ENCODE measurements at places on chromosomes 2 and 18. TPM values are rescaled to one million over a fixed set of nuclear protein-coding genes. Genes with fewer than 3 reads are reported as not detected.
A peak's percentile ranks its signal among the peaks of the same experiment; 100 is the strongest.

DNA sequence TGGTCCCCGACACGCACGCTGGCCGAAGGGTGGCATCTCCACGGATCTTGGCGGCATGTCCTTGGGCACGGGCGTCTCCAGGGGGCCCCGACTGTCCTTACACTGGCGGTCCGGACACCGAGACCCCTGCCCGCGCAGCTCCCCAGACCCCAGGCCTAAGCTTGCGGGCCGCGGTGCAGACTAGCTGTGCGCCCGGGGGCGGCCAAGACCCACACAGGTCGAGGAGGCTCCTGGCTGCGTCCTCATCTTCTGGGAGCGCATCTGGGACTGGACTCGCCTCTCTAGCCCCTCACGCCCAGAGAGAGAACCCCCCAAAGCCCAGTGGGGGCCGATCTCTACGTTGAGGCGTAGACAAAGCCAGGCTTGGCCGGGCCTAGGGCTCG is 475 bp upstream of the TWIST2 start:
- no peak for DNase-seq

DNA sequence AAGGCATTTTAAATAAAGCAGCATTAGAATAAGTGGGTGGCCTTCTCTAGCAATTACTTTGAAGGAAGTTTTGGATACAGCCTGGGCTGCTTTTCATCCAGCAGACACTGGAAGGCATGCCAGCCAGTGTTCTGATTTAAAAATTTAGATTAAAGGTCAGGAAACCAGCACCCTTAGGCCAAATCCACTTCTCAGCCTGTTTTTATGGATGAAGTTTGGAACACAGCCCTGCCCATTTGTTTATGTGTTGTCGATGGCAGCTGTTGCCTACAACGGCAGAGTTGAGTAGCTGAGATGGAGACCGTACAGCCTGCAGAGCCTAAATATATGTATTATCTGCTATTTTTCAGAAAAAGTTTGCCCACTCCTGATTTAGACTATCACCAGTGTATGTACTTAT is 313.6 kb upstream of the ACVR2A start:
- no peak for DNase-seq

GRCh38 chr18:9416563-9417072 is 58.7 kb upstream of the RALBP1 start:
- peak; percentile 7 for DNase-seq

DNA sequence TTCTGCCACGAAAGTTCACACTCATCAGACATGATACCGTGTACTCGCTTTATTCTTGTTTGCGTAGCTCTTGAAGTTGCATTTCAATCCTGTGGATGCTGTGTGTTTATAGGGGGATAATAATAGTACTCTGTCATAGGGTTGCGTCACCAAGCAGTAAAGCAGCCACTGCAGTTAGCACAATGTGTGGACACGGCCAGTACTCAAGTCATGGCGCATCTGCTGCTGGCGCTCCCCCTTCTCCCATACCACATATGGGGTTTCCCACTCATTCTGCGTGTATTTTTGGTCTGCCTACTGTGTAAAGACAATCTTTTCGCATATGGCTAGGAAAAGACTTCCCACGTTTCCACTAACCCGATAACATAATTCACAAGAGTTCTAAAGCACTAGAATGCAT is 2.1 kb upstream of the ZBTB14 start:
- no peak for DNase-seq

REL gene
- 2.1 TPM for total RNA-seq

GRCh38 chr2:3131636-3132326 is 245.8 kb downstream of the EIPR1 start:
- DNase-seq = peak; percentile 5

DNA sequence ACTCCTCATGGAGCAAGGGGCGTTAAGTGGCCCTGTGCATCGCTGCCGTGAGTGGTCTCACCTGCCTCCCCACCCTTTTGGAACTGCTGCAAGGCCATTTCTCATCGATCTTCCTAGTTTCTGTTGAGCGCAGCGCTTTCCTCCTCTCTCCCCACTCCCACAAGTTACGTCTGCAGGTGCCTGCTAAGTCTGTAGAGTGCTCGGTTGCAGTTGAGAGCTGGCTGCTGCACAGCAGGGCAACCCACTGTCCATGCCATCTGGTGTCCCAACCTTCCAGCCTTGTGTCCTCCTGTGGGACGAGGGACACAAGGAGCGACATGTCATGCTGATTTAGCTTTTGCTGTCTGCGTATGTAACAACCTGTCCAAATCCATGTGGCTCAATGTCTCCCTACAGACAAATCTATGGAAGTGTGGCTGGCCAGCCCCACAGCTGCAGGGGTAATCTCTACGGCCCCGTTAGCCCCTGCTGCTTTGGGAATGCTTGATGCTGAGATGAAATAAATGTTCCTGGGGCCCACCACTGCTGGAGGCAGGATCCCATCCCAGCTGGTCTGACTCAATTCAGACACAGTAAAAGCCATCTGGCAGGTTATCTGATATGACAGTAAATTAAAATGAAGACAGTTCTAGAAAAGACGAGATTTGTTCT is 68.1 kb upstream of the TCF7L1 start:
- no peak for DNase-seq

LYG2 gene
- total RNA-seq = not detected

- peak; percentile 58 for DNase-seq
Measured at GRCh38 chr18:45838302-45839070, 13.0 kb downstream of the SIGLEC15 start.

- peak; percentile 20 for DNase-seq
Measured at GRCh38 chr2:165163761-165164160, 40.1 kb downstream of the SCN3A start.

MROH2A gene
- total RNA-seq = not detected

DNA sequence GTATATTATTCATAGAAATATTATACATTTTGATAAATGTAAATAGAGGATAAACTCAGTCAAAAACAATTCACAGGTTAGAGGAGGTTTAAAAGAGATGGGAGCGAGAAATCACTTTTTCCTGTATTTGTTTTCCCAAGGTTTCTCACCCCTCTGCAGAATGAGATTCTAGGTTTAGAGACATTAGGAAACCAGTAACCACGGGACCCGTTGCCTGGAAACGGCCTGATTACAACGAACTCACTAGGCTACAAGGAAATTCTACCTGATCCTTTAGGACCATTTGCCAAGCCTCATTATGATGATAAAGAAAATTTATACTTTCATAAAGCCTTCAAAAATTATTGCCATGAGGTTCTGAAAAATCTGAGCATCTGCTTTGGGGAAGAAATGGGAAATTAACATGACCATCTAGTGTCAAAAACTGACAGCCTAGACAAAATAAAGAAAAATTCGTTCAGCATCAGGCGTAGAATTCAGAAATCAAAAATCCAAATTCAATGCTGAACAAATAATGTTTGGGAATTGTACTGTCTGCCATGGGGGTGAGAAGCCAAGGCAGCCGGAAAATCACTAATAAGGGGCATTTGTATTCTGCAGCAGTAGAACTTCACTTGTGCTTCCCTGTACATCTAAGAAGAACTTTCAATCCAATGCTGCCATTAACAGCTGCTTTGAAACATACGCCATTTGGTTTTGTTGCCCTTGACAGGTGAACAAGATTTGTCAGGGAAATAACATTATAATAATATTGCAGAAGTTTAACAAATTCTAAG is 262.3 kb downstream of the NRXN1 start:
- DNase-seq = no peak

SERPINB11 gene
- total RNA-seq = not detected

OSGEPL1 gene
- 5.3 TPM for total RNA-seq

DNA sequence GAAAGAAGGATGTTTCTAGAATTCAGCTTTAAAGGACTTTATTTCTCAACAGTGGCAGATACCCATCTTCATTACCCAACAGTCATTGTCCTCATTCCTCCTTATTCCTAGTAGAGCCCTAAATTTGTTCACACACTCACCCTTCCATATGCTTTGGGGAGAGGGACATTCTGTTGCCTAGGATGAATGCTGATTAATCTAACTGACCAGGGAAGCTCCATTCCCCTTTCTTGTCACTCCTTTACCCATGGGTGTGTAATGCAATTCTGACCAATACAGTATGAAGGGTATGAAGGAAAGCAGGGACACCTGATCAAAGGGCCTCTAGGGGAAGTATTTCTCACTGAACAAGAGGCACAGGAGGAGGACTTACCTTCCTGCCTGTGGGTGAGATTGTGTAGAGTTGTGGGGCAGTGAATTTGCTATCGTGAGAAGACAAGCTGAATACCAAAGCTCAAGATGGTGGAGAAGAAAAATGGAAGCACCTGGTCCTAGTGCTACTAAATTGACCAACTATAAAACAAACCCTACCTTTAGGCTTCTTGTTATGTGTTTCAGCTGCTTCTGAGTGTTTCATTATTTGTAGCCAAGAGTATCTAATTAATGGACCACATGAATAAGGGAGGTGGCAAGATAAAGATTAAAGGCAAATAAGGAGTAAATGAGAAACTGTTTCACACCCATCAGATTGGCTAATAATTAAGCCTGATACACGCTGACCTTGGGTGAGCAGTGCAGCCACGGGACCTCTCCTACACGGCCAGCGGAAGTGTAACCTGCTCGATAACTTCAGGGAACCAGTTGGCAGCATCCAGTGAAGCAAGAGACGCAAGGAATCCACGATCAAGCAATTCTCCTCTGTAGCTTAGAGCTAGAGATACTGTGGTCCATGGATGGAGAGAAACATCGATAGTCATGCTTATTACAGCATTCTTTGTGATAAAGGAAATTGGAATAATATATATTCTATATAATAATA is 202.3 kb downstream of the MYCN start:
- no peak for DNase-seq

DNA sequence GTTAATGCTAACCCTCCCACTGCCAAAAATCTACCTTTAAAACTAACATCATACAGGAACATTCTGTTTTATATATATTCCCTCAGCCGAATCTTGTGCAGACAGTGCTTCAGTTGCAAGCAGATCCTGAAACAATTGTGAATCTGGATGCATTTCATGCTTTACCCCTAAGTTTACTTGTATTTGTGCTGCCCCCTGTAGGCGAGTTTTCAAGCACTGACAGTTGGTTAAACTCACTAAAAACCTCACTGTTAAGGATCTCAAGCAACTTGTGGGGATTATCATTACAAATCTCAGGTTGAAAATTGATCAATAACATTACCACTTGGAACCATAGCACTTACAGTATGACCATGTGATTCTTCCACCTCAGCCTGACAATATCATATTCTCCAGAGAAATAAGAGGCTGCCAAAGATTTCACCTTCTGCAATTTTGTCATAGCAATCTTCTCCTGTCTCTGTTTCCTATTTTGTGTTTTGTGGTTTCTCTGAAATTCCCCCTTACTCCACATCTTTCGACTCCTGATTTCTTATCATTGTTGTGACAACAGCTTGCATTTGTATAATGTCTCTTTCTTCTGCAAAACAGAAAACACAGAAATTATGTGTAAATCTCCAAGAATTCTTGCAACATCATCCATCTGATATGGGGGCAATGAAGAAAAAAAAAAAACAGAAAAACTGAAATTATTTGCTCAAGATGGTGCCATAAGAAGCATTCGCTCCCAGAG is 354.6 kb upstream of the SETBP1 start:
- DNase-seq = peak; percentile 73

GRCh38 chr2:137809837-137810236 is 154.4 kb upstream of the HNMT start:
- DNase-seq = no peak

DNA sequence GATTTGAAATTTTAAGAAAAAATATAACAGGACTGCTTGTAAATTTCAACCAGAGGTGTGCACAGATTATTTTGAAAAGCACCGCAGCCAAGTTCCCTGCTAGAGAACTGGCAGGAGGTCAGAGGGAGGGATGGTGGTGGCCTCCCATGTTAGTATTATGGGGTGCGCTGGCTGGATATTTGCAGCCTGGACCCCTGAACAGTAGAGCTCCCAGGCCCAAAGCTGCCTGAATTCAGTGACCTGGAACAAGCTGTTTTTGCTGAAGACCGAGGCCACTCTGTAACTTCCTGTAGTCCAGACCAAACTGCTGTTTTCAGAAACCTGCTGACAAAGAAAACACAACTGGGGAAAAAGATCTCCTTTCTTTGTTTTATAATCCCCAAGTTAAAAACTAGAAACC is 314.3 kb downstream of the TNS1 start:
- DNase-seq = no peak

GRCh38 chr2:25546852-25547251 is 126.5 kb downstream of the DTNB start:
- DNase-seq = no peak

DNA sequence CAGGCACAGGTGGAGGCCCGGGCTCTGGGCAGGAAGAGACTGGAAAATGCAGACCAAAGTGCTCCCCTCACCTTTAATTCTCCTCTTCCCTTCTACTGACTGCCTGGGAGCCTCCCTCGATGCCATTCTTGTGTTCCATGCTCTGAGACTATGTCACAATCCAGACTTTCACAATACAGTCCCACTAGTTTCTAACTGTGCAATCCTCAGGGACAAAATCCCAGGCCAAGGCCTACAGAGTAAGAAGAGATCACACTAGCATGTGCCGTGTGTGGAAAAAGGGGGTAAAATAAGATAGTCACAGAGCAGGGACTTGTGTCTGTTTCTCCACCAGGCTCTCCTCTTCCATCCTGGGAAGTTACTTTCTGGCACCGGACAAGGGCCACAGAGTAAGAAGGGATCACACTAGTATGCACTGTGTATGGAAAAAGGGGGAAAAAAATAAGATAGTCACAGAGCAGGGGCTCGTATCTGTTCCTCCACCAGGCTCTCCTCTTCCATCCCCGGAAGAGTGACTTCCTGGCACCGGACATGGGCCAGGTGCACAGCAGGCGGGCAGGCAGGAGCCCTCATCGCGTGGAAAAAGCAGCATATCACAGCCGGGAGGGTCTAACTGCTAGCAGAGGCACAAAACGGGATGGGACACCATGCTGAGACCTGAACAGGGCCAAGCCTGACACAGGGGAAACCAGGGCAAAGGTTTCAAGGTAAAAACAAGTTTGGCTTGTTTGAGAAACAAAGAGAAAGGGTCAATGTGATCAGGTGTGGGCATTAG is 9.6 kb downstream of the CYB5A start:
- DNase-seq = peak; percentile 48

GRCh38 chr2:72236445-72237067 is 88.9 kb upstream of the CYP26B1 start:
- peak; percentile 92 for DNase-seq

GRCh38 chr18:76503649-76504386 is 8.8 kb upstream of the ZNF516 start:
- no peak for DNase-seq

DNA sequence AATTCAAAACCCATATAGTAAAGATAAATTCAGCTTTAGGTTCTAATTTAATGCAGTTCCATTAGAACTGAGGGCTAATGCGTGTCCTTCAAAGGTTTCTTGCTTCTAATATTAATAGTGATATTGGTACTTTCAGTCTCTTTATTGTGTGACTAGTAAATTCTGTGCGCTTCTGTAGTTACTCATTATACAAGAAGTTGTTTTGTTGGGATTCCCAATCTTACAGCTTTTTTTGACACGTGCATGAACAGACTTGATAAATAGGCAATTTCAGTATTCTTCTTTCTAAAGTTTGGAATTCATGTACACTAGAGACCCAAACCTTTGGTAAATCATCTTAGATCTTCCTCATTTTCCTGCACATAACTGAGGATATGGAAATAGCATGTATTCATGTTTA is 71.8 kb downstream of the HAUS1 start:
- DNase-seq = no peak

DNA sequence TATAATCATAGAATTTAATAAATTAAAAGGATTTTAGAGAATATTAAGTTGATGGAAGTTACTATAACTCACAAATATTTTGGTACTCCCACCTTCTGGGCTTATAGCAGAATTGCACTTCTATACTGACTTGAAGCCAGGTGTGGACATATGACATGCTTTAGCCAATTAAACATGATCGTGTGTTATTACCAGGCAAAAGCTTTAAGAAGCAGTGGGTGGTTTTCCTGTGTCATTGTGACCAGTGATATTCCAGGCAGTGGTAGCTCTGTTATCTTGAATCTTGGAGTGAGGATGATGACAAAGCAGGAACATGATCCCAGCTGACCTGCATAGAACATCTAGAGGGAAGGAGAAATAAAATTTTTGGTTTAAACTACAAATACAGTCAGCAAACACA is 370.9 kb upstream of the ZEB2 start:
- DNase-seq = peak; percentile 51

All from GM23248 (cell line).